ENCODE measurements at places on chromosomes 4 and X.

- DNase-seq = no peak
Observed at GRCh38 chrX:9340598-9341290, 124.1 kb upstream of the TBL1X start.

DNA sequence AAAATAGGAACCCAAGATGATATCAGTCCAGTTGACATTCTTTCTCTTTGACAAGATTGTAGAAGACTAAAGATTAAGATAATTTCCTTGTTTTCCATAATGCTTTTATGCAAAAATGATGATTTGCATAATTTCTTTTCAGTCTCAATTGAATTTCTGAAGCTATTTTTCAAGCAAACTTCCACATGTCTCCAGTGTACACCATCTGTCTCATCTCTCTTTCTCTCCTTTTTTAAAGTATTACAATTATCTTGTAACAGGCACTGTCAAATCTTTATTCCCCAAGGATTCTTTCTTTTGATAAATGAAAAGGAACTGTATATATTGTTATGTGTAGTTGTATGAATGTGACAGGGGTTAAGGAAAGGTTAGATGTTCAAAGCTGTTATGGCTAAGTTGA is 7.9 kb upstream of the SH3RF1 start:
- no peak for DNase-seq

- no peak for DNase-seq
Observed at GRCh38 chr4:14568351-14568750, 433.9 kb upstream of the CPEB2 start.

DNA sequence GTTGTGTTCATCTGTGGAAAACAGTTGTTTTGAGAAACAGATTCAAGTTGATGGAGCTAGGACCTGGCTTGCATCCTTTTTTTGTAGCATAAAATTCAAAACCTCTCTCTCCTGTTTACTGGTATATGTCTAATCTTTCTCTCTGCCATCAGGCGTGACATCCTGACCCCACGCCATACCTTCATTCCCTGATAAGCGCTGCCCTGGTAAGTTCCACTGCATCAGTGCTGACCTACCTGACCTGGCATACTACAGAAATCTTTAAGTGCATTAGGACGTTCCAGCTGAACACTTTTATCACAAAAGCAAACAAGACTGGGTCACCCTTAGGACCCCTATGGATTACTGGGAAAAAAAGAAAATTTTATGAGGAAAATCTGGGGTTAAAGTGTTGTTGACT is 230.7 kb downstream of the SHROOM3 start:
- no peak for DNase-seq

GRCh38 chrX:141341743-141342142 is 99.4 kb upstream of the SPANXC start:
- DNase-seq = no peak

- DNase-seq = peak; percentile 48
Observed at GRCh38 chr4:8198906-8199593, at the start of gene SH3TC1. Gene SH3TC1 (plus strand): TSS chr4:8199290. CDS start chr4:8205195, 5,905 bp downstream.

GRCh38 chr4:158157412-158157811 is 15.4 kb downstream of the GASK1B start:
- no peak for DNase-seq

DNA sequence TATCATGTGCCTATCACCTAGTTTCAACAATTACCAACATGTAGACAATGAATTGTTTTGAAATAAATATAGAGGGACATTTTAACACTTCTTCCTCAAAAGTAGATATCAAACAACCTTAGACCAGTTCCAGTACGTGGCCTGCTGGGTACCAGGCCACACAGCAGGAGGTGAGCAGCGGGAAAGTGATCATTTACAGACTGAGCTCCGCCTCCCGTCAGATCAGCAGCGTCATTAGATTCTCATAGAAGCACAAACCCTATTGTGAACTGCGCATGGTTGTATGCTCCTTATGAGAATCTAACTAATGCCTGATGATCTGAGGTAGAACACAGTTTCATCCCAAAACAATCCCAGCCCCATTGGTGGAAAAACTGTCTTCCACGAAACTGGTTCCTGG is 6.5 kb downstream of the BBS7 start:
- no peak for DNase-seq
